NCI-H748 treated with DMSO at 0.1 percent for 48 hours (cell line): ENCODE measurements at places on chromosomes 16 and 17.

DNA sequence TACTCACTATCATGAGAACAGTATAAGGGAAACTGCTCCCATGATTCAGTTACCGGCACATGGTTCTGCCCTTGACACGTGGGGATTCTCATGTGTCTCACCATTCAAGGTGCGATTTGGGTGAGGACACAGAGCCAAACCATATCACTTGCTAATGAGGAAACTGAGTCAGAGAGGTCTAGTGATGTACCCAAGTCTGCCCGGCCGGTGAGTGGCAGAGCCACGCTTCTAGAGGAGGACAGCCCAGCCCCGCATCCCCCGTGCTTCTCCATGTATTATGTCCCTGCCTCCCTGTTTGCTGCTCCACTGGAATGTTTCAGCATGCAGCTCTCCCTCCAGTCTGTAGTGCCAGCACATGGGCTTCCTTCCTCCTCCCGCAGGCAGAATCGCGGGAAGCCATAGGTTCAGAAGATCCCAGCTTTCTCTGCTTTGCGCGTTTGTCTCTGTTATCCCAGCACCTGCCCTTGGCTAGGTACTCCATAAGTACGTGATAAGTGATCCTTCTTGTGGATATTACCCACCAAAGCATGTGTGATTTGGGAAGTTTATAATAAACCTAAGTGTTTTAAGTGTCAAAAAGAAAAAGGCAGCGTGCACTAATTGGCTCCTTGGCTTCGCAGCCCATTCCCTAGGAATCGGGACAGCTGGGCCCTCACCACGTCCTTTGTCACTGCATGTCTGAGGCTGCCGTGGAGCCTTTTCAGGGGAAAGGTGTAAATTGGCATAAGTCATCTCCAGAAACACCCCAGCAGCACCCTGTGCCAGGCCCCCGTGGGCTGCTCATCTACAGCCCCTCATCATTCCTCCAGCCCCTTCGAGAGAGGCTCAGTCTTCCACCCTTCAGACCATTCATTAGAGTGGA lies 103.8 kb downstream of the CLEC16A start:
- no peak for DNase-seq

DNA sequence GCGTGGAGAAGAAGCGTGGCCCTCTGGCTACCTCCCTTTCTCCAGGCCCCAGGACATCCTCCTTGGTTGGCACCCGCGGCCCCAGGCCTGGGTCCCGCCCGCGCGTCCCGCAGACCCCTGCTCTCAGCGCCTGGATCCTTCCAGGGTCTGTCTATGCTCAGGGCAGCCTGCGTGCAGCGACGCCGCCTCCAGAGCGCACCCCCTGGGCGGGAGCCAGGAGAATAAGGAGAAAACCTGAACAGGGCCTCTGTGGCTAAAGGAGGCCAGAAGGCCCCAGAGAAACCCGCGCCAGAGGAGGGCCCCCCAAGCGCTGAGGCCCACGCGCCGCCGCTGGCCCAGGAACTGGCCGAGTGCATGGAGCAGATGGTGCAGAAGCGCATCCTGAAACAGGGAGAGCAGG lies 40.4 kb upstream of the DNAJA2 start:
- DNase-seq = no peak

DNA sequence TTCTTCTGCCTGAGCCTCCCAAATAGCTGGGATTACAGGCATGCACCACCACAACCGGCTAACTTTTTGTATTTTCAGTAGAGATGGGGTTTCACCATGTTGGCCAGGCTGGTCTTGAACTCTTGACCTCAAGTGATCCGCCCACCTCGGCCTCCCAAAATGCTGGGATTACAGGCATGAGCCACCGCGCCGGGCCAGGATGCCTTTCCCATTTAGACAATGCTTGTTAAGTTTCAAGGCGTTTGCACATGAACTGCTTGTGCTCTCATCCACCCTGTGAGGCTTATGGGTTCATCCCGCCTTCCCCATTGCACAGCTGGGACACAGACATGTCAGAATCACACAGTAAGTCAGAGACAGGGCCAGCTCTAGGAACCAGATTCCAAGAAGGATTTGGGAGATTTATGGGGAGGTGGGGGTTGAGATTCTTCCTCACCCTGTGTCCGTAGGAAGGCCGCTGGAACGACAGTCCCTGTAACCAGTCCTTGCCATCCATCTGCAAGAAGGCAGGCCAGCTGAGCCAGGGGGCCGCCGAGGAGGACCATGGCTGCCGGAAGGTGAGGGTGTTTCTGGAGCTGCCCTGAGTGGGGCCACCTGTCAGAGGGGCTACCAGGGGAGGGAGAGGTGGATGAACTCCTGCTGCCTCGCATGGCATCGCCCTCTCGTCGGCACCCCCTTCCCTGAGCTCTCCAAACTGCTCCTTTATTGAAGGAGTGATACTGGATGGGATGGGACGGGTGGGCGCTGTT lies 46.3 kb downstream of the MRC2 start:
- DNase-seq = no peak

GRCh38 chr17:81090361-81091136 lies 55.6 kb downstream of the BAIAP2 start:
- no peak for DNase-seq

- DNase-seq = no peak
These were observed 34.4 kb downstream of the CDRT4 start for GRCh38 chr17:15432807-15433611.

DNA sequence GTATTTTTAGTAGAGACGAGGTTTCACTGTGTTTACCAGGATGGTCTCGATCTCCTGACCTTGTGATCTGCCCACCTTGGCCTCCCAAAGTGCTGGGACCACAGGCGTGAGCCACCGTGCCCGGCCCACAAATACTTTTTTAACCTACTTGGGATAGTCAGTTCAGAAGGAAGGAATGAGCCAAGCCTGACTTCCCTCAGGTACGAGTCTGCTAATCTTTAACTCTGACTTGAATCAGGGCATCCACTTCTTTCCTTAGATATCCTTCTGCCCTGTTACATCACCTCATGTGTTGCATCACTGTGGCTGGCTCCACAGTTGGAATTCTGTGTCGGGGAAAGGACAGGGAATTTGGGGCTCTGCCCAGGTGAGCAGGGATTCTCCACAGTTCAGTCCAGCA lies 120.8 kb downstream of the MSI2 start:
- DNase-seq = no peak

GRCh38 chr17:6506679-6507231 lies 49.6 kb downstream of the PITPNM3 start:
- no peak for DNase-seq

GRCh38 chr17:74842599-74843351 lies 16.9 kb downstream of the GRIN2C start:
- DNase-seq = peak; percentile 17

DNA sequence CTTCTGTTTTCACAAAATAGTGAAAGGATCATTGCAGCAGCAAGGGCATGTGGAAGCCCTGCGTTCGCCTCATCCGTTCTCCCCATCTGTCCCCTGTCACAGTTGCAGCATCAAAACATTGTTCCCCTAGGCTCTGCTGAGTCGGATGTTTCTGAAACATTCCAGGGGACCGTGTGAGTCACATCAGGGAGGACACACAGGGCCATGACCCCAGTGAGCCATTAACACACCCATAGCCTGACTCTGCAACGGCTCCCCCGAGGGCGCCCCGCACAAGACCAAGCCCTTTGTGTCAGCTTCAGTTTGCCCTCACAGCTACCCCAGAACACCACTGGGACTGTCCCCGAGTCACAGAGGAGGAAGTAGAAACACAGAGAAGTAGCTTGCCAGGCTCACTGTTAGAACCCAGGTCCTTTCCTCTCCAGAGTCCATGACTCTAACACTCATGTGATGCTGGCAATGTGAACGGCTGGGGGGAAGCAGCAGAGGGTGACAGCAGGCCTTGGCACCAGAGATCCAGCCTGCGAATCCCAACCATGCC lies 63.3 kb upstream of the HSBP1 start:
- DNase-seq = no peak
